ENCODE measurements at places on chromosomes 16 and 17.

DNA sequence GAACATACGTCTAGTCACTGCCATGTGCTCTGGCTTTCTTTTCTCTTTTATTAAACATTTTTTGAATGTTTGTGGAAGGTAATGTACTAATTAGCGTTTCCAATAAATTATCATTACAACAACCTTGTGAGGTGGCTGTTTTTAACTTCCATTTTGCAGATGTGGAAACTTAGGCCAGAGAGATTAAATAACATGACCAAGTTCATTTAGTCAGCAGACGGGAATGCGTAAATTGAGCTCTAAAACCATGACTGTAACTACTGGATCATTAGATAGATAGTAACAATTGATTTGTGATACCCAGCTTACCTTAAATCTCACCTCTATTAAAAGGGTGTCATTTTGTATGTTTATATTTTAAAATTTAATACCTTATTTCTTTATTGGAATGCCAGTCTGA, 49.4 kb downstream of the RABEP1 start:
- DNase-seq: no peak

DNA sequence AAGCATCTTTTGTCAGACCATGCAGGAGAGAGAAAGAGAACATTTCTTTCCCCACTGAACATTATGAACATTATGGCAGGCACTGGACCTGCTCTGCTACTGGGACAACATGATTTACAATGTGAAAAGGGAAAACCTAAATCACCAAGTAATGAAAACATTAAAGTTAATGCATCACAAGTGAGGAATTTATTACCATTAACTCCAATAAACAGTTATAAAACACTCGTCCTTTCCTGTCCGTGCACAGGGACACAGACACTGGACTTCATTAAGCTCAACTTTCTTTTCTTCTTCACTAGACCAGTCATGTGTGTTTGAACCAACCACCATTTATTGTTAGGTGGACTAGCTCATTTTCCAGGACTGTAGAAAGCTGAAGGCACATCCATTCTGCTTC, 95.4 kb downstream of the SNX11 start:
- DNase-seq: no peak

DNA sequence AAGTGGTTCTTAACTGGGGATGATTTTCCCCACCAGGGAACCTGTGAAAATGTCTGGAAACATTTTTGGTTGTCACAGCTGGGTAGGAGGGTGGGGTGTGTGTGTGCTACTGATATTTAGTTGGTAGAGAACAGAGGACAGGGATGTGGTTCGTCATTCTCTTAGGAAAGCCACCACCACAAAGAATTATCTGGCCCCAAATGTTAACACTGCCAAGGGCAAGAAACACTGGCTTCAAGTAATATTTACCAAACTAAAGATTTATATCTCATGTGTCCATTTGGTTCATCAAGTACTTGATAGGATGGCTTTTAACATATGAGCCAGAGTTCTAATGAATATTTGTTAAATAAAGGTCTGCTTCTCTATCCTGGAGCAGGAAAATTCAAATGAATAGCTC, 19.5 kb downstream of the MPHOSPH6 start:
- no peak for DNase-seq

DNA sequence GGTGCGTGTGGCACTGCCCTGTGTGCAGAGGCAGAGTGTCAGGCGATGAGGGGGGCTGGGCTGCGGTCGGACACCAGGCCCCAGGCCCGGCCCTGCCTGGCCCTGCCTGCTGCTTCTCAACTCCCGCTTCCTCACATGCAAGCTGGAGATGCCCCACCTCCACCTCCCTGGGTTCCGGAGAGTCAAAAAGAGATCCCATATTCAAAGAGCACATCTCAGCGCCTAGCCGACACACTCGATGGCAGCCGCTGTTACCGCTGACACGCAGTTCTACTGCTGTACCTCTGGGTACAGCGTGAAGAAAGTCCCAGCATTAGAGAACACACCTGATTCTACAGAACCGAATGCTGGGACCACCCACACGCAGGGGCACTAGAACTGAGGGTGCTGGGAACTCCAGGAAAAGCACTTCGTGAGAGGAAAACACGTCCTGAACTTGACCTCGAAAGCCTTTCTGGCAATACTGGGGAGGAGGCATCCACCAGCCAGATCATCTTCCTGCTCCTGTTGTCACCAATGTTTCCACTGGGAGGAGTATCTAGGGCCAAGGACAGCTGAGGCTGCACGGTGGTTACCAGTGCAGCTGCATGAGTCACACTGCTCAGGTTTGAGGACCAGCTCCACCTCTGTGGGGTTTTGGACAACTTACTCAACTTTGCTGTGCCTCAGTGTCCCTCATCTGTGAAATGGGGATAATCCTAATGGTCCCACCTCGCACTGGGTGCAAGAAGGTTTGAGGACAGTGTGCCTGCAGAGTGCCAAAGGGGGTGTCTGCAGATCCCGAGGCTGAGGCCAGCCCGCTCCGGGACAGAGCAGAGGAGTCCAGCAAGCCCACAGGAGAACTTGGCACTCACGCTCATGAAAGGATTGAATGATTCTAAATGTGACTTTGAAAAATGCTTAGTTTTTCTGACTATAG, 100.4 kb upstream of the DNAH17 start:
- DNase-seq: no peak

Measured in activated gamma-delta T cell treated with anti-CD3 and anti-CD28 coated beads, Interleukin-2, amount 50 U/mL, for 16 hours (primary cell).